CMK (cell line): ENCODE measurements at places on chromosomes 5 and 9.

DNA sequence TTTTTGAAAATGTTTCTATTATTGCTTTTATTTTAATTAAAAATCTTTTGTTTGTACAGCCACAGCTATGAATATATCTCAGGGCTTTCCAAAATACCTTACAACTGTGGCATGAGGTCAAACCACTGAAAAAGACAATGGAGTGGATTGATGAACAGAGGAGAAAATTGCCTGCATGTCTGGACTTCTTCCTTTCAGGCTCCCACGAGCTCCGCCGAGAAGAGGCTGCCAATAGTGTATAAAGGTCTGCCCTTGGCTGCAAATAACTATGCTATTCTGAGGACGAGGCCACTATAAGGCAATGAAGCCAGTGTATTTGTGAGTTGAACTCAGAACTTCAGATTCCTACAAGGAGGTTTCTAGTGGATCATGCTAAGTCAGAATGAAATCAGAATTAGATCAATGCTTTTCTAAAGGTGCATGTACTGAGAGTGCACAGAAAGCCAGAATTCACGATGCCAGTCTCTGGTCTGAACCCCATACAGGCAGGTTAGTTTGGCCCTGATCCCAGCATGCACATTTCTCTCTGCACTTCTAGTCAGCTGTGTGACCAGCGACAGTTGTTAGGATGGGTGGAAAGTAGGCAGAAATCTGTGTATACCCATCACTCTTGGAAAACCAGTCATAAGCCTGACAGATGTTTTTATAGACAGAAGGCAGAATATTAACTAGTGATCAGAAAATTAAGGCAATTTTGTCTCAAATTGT lies 42.7 kb upstream of the PLPP1 start:
- DNase-seq, result no peak

GRCh38 chr5:43332401-43332800 lies 19.2 kb upstream of the HMGCS1 start:
- DNase-seq, result no peak

- DNase-seq, result no peak
Observed at GRCh38 chr5:133683646-133684596, 71.6 kb upstream of the FSTL4 start.

GRCh38 chr9:130042406-130042884 lies 544 bp downstream of the FNBP1 start:
- no peak for DNase-seq

- DNase-seq, result no peak
Observed at GRCh38 chr9:37066139-37066725, 32.2 kb upstream of the PAX5 start.
